ENCODE measurements at places on chromosomes 16 and 17.
A peak's percentile ranks its signal among the peaks of the same experiment; 100 is the strongest.

GRCh38 chr16:56898847-56899246, 33.1 kb upstream of the HERPUD1 start:
- no peak overlapping the region for H3K27ac ChIP-seq
- no peaks in the 10 kb centered on the region for H3K27me3 ChIP-seq
- H3K4me1 ChIP-seq, result no peaks in the 10 kb centered on the region
- H3K4me3 ChIP-seq, result no peak overlapping the region
- no peak for DNase-seq
- H3K36me3 ChIP-seq, result no peaks in the 10 kb centered on the region

GRCh38 chr16:29743827-29744531, 1.8 kb downstream of the C16orf54 start:
- H3K27me3 ChIP-seq, result no peaks in the 10 kb centered on the region
- H3K36me3 ChIP-seq, result no peaks in the 10 kb centered on the region
- H3K27ac ChIP-seq, result no peak overlapping the region
- no peak for DNase-seq
- peak overlapping the region; percentile 2 for H3K4me3 ChIP-seq

GRCh38 chr17:17566896-17567513, 24.5 kb downstream of the PEMT start:
- H3K4me3 ChIP-seq, result no peak overlapping the region
- H3K27ac ChIP-seq, result peak overlapping the region; percentile 64
- peaks cover 13% of the 10 kb centered on the region for H3K4me1 ChIP-seq
- no peak for DNase-seq
- no peaks in the 10 kb centered on the region for H3K27me3 ChIP-seq

GRCh38 chr16:78523212-78523985, 423.9 kb downstream of the WWOX start:
- H3K27ac ChIP-seq, result no peak overlapping the region
- no peaks in the 10 kb centered on the region for H3K27me3 ChIP-seq
- H3K4me3 ChIP-seq, result no peak overlapping the region
- H3K4me1 ChIP-seq, result no peaks in the 10 kb centered on the region
- DNase-seq, result no peak

GRCh38 chr17:39196808-39197291, 619 bp downstream of the CACNB1 start:
- no peak for DNase-seq
- H3K27me3 ChIP-seq, result no peaks in the 10 kb centered on the region
- peak overlapping the region; percentile 98 for H3K27ac ChIP-seq
- H3K36me3 ChIP-seq, result peaks cover 29% of the 10 kb centered on the region

GRCh38 chr17:68368387-68368786, 77.1 kb downstream of the ARSG start:
- H3K4me1 ChIP-seq, result no peaks in the 10 kb centered on the region
- H3K4me3 ChIP-seq, result no peak overlapping the region
- H3K36me3 ChIP-seq, result no peaks in the 10 kb centered on the region
- H3K27ac ChIP-seq, result no peak overlapping the region
- DNase-seq, result no peak

- DNase-seq, result no peak
- H3K36me3 ChIP-seq, result no peaks in the 10 kb centered on the region
- H3K4me1 ChIP-seq, result peaks cover 9% of the 10 kb centered on the region
- no peak overlapping the region for H3K27ac ChIP-seq
- no peaks in the 10 kb centered on the region for H3K27me3 ChIP-seq
- peak overlapping the region; percentile 48 for H3K4me3 ChIP-seq
Observed at GRCh38 chr16:85172455-85173145, 60.3 kb upstream of the CIBAR2 start.

- H3K36me3 ChIP-seq, result no peaks in the 10 kb centered on the region
- H3K4me1 ChIP-seq, result no peaks in the 10 kb centered on the region
- DNase-seq, result no peak
- no peak overlapping the region for H3K4me3 ChIP-seq
- no peak overlapping the region for H3K27ac ChIP-seq
Observed at GRCh38 chr17:83152745-83153611, 73.6 kb downstream of the METRNL start.

DNA sequence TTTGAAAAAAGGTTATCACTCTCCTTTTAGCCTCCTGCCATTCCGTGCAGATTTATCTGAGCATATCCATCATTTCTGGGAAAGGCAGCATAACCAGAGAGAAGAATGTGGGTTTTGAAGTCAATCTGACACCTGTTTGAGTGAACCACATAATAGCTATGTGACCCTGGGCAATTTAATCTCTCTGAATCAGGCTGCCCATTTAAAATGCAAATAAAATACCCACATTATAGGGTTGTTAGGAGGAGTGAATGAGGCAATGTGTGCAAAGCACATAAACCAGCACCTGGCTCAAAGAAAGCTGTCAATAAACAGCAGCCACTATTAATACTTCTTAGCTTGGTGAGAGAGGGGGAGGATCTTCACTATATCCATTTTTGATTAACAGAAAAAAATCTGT, 88.0 kb downstream of the CACNG1 start:
- no peaks in the 10 kb centered on the region for H3K4me1 ChIP-seq
- no peak overlapping the region for H3K4me3 ChIP-seq
- peaks cover 14% of the 10 kb centered on the region for H3K36me3 ChIP-seq
- no peaks in the 10 kb centered on the region for H3K27me3 ChIP-seq
- H3K27ac ChIP-seq, result no peak overlapping the region

DNA sequence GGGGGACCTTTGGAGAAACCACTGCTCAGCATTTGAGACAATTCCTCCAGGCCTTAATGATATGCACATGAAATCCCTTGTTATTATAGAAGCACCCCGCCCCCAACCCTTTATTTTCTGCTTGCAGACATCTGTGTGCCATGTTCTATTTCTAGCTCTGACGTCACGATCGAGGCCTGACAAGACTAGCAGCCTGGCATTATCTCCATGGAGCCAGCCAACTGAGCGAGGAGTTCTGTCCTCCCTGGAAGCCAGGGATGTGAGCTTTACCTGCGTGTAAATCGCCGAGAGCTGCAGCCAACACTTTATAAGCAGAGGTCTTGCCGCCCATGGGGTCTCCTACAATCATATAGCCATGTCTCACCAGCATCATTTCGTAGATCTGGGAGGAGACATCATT, 116.9 kb downstream of the DNAH3 start:
- H3K27ac ChIP-seq, result no peak overlapping the region
- H3K4me1 ChIP-seq, result no peaks in the 10 kb centered on the region
- no peak for DNase-seq
- no peak overlapping the region for H3K4me3 ChIP-seq

- peak overlapping the region; percentile 74 for H3K4me3 ChIP-seq
- H3K36me3 ChIP-seq, result no peaks in the 10 kb centered on the region
Observed at GRCh38 chr17:75047398-75048098, 523 bp downstream of the KCTD2 start.

- H3K4me1 ChIP-seq, result no peaks in the 10 kb centered on the region
- H3K27me3 ChIP-seq, result no peaks in the 10 kb centered on the region
- peaks cover 30% of the 10 kb centered on the region for H3K36me3 ChIP-seq
- no peak overlapping the region for H3K4me3 ChIP-seq
Observed at GRCh38 chr17:3870871-3871306, 22.0 kb downstream of the CAMKK1 start.

Measured in ascending aorta (tissue), 2 donors.